ENCODE measurements at places on chromosomes 1 and 21.

DNA sequence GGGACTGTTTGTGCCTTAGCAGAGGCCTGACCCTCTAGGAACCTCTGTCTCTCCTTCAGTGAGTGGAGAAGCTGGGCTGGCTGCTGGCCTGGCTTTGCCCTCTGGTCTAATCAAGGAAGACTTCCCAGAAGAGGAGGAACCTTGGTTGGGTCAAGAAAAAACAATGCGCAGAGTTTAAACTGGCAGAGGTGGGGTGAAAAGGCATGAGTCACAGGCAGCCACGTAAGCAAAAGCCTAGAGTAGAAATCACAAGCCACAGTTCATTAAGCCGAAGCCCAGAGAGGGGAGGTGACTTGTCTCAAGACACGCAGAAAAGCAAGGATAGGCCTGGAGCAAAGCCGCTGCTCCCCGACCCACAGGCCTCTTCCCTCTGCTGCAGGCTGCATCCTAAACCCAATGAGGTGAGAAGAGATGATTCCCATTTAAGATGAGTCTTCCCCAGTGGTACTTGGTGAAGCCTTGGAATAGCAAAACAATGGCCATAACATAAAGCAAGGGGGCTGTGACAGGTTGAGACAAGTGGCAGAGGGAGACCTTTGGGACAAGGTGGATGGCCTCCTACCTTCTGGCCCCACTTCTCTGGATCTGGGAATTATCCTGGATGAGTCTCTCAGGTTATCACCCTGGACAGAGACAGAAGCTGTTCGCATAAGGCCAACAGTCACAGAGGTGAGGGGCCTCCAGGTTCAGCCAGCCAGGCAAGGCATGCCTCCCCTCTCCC, 7.7 kb downstream of the PDZK1IP1 start:
- no peak for DNase-seq

DNA sequence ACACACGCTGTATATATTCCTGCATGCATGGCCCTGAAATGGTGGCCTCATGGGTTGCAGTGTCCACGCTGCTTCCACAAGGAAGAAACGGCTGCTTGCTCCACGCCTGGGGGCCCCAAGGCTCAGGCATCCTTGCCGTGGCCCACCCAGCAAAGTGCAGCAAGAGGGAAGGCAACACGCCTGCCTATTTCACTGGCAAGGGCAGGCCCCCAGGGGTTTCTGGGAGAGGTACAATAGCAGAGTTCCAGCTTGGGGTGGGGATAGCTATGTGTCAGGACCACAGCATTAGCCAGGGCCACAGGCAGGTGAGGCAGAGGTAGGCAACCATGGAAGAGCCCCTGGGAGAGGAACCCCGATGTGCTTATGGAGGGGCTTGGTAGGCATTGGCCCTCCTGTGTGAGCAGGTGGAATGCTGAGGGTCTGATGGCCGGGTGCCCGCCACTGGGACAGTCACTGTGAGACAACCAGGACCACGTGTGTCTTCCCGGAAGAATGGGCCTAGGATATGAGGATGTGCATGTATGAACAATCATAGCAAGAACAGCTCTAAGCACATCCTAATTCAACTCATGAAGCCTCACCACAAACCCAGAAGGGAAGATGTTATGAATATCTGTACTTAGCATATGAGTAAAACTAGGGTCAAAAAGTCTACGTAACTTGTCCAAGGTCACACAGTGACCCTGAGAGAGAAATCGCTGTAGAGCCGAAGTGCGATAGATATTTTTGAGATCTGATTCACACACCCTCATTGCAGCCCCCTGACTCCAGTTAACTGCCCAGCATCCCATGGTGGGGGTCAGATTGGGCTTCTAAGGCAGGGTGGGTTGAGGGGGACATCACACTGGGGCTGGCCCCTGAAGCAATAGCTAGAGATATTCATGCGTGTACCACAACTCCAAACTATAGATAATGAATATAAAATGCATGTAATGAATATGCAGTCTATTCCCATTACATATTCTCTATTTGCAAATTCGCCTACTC, 11.8 kb downstream of the TFF2 start:
- DNase-seq: no peak

DNA sequence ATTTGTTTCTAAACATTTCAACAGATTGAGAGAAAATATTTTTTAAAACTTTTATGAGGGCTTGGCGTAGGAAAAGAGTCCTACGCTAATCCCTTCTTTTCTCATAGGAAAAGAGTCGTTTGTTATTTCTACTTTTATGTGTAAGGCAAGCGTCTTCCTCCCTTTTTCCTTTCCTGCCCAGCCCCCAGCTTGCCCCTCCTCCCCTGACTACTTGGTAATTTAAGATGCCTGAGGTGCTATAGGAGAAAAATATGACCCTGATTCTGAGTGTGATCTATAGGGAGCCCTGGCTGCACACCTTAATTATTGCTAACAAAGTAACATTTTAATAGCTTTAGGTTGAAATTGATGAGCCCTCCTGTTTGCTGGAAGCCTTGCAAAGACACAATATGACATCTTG, 373.6 kb downstream of the PBX1 start:
- no peak for DNase-seq

GRCh38 chr1:84269306-84269705, 32.2 kb upstream of the SAMD13 start:
- no peak for DNase-seq

DNA sequence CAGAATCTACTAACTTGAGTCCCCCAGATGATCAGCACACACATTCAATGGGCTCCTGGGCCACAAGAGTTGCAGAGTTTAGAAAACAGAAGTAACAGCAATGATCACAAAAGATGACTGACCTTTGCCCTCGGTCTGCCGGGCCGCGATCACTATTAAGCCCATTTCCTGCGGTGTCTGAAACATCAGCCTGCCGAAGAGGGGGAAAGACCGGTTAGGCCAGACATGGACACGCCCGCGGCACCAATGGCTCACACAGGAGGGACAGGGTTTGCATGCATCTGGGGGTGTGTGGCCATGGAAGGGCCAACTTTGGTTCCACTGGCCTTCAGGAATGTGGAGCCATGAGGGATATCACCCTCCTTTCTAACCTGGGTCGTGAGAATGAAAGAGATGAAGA, 68.2 kb downstream of the SIM2 start:
- no peak for DNase-seq

- no peak for DNase-seq
Measured at GRCh38 chr1:30533141-30533540, 190.2 kb downstream of the MATN1 start.

GRCh38 chr1:197463142-197463541, 195.1 kb downstream of the CRB1 start:
- no peak for DNase-seq

- DNase-seq: no peak
Measured at GRCh38 chr1:24864370-24864777, 65.7 kb downstream of the RUNX3 start.

DNA sequence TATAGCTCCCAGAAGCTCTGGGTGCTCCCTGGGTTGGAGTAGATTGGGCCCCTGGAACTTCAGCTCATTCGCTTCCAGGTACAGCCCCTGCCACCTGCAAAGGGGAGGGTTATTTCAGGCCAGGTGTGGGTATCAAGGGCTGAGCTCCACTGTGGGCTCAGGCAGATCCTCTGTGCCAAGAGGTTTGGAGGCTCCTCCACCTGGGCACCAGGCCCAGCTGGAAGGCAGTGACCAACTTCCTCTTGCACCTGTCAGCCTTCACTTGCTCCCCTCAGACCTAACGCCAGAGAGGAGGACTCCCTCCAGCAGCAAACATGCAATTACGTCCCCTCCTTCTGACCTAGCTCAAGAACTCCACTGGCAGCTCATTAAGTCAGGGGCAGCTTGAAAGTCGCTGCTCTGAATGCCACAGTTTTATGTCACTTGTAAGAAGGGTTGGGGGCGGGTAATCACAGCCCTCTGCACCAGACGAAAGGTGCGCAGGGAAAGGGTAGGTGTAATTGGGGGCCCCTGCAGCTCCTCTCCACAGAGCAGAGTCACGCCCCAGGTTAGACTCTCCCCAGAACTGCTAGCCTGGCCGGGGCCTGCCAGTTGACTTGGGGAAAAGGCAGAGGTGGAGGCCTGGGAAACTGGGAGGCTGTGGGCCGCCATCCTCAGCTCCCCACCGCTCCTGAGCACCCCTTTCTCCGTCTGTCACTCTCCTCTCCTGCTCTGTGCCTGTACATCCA, 125.0 kb upstream of the TMPRSS2 start:
- no peak for DNase-seq

DNA sequence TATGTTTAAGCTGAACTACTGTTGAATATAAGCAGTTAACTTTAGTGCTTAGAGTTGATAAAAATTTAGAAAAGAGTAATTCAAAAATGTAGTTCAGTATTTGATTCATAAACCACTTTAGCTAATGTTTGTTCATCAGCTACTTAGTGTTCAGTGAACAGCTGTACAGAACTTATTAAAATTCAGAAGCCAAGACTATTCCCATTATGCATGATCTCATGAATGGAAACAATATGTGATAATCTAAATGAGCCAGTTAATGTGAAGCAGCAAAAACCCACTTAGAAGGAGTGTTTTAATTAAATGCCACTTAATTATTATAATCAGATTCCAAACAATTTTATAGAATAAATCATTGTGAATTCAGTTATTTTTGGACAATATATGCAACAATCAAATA, 92.9 kb upstream of the NEGR1 start:
- no peak for DNase-seq

DNA sequence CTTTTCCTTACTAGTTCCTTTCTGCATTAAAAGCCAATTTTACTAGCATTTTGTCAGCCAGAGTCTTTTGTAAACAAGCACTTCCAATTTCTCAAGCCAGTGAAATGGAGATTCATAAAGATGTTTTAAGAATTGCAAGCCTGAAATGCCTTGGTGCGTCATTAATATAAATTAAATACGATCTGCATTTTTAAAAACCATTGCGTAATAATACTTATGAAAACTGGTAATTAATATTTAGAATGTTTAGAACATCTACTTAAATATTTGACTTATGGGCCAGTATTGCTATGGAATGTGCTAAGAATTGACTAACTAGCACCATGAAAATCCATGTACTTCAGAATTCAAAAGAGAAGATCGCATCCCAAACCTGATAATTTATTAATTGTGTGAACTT, 89.1 kb upstream of the PROX1 start:
- DNase-seq: no peak

DNA sequence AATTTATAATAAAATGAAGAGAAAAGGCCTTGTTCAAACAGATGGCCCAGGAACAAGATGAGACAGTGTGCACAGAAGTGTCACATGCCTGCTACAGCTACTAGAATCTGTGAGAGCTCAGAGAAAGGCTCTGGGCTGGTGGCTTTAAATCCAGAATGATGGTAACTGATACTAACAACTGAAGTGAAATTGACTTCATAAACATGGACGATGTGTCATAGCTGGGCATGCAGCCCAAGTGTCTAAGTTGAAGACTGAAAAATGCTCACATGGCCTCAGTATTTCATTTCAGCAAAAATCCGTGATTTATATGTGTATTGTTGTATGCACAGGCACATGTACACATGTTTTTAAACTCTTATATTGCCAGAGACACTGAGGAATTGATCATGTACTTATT, 208.3 kb upstream of the RUNX1 start:
- DNase-seq: no peak

- DNase-seq: no peak
Measured at GRCh38 chr1:7606096-7606495, 165.0 kb upstream of the VAMP3 start.

- no peak for DNase-seq
Measured at GRCh38 chr1:25090707-25091422, 141.4 kb downstream of the SYF2 start.

GRCh38 chr1:115624859-115625258, 16.9 kb upstream of the VANGL1 start:
- no peak for DNase-seq

DNA sequence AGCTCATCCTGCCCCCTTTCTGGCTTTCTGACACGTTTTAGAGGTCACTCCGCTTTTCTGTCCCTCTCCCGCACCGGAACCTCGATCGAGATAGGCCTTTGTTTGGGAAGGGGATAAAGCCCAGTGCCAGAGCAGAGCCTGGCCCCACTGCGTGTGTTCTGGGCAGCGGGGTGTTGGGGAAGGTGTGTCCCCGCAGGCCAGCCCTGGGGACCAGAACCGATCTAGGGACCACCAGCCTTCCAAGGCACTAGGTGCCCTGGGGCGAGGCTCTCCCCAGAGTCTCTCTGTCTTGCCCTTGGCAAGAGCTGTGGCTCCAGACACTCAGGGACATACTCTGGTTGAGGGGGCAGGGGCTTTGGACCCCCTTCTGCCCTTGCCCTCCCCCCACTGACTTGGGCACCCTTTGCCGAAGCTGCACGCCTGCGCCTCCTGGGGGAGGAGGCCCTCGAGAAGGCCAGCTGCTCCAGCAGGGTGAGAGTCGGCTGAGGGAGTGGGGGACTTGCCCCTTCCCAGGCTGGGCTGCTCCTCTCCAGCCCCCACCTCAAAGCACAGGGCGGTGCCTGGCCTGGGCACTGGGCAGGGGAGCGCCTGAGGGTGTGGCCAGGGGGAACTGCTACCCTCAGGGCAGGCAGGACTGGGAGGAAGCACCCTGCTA, 16.4 kb downstream of the PRXL2B start:
- DNase-seq: no peak

DNA sequence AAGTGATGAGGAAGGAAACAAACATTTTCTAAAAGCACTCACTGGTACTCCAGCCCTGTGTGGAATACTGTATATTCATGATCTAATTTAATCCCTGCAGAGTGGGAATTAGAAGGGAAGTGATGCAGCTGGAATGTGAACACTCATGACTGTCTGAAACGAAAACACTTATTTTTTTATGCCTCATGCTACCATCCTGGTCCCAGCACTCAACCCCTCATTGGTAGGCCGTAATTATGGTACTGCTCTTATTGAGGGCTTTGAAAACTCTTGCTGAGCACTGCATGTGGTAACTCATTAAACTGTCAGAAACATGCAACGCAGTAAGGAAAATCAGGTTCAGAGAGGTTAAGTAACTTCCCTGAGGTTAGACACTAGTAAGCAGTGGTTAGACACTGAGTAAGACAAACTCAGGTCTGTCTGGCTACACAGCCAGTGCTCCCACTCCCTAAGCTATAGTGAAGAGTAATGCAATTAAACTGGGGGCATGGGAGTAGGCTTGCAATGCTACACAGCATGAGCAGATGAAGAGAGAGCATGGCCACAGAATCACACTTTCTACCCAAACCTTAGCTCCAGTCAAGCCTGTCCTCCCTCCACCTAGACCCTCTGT, 17.3 kb upstream of the TNFSF4 start:
- DNase-seq: no peak

GRCh38 chr1:211420389-211420788, 71.6 kb downstream of the RD3 start:
- no peak for DNase-seq

GRCh38 chr1:181151378-181152326, 63.2 kb downstream of the IER5 start:
- no peak for DNase-seq

DNA sequence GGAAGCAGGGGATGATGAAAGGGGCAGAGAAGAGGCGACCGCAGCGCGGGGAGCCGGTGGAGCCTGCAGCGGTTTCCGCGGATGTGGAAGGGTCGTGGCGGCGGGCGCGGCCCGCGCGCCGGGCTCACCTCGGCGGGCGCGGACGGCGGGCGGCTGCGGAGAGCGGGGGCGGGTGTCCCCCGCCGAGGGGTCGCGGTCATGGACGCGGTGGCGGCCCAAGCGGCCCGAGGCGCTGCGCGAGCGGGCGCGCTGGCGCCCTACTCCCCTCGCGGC, 572 bp downstream of the LPGAT1 start:
- DNase-seq: peak; percentile 3

GRCh38 chr1:71583756-71584155, 502.9 kb upstream of the ZRANB2 start:
- DNase-seq: no peak

Measured in activated CD4-positive, alpha-beta T cell treated with anti-CD3 and anti-CD28 coated beads for 4 hours (primary cell).